ENCODE measurements at places on chromosomes 4 and X.

GRCh38 chrX:72573158-72573511 lies 492 bp upstream of the HDAC8 start:
- no peak for DNase-seq

GRCh38 chrX:9476810-9477575 lies 12.1 kb downstream of the TBL1X start:
- no peak for DNase-seq

DNA sequence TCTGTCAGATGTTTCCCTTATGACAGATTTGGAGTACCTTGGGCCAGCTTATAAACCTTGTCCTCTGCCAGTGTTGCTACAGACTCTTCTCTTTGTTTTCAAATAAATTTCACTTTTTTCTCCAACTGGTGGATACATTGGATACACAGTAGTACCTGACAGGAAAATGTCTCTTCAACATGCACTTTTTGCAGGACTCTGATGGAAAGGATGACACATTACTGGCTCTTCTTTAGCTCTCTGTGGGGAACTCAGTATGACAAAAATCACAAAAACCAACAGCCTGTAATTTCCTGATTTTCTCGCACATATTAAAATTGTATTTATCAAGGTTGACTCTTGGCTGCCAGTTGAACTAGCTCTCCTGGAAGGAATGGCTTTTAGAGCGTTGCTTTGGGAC lies 61.3 kb upstream of the GIMD1 start:
- no peak for DNase-seq

DNA sequence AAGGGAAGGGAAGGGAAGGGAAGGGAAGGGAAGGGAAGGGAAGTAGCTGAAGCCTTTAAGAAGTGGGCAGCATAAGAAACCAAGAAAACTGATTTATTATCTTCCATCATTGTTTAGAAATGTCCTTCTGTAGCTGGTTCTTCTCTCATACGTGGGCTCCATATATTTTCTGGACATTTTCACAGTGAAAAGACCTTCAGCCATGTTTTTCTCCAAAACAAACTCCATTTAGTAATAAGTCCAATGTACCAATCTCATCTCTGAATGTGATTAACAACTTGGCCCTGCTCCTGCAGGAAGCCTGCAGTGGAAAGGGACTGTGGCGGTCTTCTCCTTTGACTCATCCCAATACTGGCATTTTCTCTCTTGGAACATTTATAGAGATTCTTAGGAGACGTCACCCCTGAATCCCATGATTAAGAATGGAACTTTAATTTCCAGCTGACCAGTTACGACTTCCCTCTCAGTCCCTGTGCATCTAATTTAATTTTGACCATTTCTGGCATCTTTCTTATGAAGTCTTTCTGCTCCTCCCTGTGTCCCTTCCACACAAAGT lies 96.6 kb upstream of the GUCY1A1 start:
- DNase-seq, result no peak

DNA sequence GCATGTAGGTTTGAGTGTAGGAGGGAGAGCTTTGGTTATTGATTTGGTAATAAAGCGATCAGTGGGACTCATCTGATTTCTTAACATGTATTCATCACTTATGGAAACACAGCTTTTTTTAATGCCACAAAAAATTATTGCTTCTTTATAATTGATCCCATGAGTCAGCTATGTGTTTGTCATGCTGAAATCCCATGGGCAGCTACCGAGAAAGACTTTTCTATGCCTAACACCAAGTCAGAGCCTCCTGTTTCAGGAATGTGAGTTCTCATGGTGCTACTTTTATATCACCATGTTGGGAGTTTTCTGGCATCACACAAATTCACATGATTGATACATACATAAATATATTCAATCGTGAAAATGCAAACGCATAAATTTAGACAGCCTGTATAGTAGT lies 165.7 kb downstream of the RAPGEF2 start:
- DNase-seq, result no peak

DNA sequence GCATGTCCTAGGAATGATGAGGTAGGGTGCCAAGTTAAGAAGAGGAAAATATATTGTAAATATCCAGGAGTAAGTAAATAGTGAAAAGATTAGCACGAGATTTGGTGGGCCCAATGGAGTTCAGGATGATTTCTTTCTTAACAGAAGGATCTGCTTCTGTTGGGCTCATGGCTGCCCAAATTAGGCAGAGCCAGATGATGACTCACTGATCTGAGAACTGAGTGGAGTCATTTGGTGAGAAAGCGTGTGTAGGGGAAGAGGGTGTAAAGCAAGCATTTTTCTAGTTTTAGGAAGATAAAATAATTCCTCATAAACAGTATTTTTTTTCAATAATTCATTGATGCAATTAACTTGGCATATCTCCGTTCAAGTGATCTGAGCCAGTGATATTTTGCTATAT lies 1.6 kb downstream of the TBX22 start:
- DNase-seq, result no peak

- DNase-seq, result no peak
These were observed 95.5 kb upstream of the MSX1 start for GRCh38 chr4:4763822-4764557.

DNA sequence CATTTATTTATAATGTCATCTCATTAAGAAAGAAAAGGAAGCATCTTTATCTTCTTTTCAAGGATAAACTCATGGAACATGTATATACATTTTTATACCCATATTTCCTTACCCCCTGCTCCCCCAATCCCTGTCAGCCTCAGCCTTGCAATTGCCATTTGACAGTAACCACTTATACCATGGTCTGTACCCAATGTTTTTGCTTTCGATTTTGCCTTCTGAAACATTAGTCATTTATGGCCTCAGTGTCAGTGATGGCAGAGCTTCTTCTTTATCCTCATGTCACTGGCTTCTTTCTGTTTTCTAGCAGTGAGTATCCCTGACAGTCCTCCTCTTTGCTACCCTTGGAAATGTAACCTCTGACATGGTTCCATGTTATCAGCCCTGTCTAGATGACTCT lies 228.4 kb downstream of the SPRY1 start:
- DNase-seq, result no peak

- no peak for DNase-seq
These were observed 10.8 kb upstream of the ADH1A start for GRCh38 chr4:99301376-99302164.

DNA sequence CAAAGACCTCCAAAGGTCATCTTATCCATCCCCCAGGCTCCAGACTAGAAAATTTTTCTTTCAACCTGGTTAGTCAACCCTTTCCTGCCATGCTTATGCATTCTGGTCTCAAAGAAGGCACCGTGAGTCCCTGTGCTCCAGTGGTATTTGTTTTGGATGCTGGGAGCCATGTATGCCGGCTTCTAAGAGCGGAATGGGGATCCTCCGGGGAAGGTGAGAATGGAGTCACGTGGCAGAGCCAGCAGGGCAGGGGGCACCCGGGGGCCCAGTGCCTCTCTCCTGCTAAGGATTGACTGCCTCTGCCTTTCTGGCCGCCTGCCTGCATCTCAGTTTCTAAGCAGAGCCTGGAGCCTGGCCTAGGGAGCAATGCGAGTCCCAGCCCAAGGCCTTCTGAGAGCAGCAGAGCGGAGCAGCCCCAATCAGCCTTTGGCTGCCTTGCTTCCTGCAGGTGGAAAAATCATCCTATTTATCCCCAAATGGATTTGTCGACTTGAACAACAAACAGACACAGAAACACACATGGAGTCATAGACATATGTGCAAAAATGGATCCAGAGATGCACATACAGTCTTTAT lies 141.0 kb downstream of the PJA1 start:
- DNase-seq, result no peak

- no peak for DNase-seq
These were observed 64.5 kb downstream of the STX18 start for GRCh38 chr4:4477391-4477790.

GRCh38 chrX:150602743-150603142 lies 34.3 kb downstream of the MTM1 start:
- DNase-seq, result no peak

DNA sequence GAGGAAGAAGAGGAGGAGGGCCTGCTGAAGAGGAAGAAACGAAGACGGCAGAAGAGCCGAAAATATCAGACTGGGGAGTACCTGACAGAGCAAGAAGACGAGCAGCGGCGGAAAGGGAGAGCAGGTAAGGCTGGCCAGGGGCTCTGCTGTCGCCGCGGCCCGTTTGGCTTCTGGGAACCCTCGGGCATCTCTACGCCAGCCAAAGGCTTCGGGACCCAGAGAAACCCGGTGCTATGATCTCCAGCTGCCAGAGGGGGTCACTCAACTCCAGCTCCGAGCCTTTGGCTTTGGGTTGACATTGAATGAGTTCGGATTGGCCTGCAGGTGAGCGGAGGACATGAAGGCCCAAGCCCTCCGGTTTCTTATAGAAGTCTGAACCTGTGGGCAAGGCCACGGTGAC lies 42.8 kb downstream of the BCORL1 start:
- no peak for DNase-seq

DNA sequence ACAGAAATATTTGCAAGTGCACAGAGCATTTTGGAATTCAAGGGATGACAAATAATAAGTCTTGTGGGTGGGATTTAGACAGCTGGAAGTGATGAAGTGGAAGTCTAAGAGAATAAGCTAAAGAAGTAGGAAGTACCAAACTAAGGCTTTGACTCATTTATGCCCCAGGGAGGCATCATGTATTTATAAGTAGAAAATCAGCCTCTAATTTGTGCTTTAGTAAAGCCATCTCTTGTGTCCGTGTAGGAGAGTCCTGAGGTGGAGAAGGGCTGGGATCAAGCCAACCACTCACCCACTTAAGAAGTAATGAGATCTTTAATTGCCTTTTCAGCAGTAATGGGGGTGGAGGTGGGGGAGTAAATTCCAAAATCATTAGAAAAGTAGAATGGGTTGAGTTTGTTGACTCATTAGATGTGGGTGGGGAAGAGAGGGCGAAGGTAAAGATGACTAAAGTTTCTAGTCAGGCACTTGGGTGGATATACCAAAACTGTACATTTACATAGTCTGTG lies 356.7 kb downstream of the STIM2 start:
- DNase-seq, result no peak

GRCh38 chr4:186881521-186882220 lies 158.0 kb upstream of the FAT1 start:
- no peak for DNase-seq

DNA sequence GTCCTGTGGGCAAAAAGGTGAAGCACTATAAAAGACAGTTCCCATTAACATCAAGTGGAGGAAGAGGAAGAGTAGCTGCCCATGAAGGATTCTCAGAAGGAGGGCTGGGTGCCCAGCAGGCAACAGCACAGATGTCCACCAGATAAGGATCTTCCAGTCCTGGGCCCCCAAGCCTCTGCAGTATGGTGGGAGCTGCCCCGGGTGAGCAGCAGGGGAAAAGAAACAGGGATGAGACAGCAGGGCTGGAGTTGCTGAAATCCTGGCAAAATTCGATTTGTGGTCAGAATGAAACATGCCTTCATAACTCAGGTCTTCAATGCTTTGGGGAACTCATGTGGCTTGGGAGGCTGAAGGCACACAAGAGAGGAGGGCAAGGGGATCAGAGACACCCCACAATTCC lies 94.6 kb downstream of the RASL11B start:
- no peak for DNase-seq

Measured in stimulated activated CD8-positive, alpha-beta memory T cell treated with anti-CD3 and anti-CD28 coated beads, Interleukin-7, amount 100 ng/mL, for 1 hour (primary cell).